ENCODE measurements at places on chromosomes 7 and 10.

DNA sequence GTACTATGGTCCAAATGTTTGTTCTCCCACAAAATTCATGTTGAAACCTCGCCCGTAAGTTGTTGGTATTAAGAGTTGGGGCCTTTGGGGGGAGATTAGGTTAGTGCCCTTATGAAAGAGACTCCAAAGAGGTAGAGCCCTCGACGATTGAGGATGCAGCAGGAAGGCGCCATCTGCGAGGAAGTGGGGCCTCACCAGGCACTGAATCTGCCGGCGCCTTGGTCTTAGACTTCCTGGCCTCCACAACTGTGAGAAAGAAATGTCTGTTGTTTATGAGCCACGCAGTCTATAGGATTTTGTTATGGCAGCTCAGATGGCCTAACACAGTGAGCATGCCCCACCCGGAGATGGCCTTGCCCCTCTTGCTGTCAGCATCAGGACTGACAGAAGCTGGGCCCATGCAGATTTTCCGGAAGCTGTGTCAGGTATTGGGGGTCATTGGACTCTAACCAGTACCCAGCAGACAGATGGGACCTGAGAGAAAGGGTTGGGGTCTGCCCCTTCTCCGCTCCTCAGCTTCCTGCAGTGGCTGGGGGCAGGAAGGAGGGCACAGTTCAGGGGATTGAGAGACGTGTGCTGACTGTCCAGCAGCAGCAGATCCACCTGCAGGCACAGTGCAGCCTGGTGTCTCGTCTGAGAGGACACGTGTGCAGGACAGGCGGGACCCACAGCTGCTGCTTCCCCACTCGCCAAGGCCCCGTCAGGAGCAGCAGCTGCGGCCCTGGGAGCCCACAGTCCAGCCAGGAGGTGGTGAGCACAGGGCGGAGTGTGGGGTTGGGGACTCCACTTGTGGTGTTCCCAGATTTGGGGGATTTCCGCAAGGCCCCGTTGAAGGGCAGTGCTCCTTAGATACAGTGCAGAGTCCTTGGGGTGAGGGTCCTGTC is 47.8 kb downstream of the MGMT start:
- DNase-seq = no peak

DNA sequence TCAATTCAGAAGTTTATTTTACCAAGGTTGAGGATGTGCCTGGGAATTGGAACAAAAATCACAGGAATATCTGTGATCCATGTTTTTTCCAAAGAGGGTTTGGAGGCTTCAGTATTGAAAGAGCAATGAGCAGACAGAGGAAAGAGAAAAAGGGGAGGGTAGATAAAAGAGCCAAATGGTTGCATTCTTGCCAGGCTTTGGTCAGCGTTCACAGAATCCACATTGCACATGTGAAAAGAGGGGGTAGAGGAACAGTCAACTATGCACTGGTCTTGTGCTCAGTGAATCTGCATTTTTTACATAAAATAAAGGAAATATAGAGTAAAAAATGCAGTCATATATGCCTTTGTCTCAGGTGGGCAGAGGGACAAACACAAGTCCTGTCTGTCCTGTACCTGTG is 20.6 kb upstream of the ERCC6 start:
- no peak for DNase-seq

DNA sequence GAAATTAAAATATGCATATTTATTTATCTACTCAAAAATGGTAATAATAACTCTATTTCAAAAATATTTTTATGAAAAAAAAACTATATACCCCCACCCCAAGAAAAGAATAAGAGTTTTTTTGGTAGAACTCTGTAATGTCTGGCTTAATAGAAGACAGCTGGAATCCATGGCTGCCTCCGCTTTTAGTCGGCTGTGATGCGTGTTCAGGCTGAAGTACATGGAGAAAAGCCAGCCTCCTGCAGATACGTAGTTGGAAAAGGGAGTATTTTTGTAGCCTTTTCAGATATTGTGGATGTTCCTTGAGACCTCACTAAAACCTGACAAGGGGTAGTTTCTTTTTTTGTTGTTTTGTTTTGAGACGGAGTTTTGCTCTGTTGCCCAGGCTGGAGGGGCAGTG is 10.0 kb downstream of the FOXK1 start:
- DNase-seq = no peak

DNA sequence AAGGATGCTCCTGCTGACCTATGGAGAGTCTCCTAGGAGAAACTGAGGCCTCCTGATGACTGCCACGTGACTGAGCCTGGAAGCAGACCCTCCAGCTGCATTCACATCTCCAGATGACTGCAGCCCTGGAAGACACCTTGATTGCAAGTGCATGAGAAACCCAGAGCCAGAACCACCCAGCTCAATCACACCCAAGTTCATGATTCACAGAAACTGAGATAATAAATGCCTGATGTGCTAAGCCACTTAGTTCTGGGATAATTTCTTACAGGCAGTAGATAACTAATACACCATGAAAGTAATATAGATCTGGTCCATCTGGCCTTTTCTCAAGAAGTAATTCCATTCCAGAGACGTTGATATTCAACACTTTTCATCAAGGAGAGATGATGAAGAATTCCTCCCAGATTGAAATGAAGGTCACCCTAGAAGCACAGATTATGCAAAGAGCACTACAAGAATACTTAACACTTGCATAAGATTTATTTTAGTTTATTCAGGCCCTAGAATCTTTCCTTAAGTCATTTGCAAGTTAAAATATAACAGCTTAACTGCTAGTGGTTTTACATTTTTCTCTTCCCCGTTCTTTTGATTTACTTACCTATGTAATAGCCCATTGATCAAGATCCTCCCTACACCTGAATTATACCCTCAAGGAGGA is 208.2 kb upstream of the INHBA start:
- no peak for DNase-seq

DNA sequence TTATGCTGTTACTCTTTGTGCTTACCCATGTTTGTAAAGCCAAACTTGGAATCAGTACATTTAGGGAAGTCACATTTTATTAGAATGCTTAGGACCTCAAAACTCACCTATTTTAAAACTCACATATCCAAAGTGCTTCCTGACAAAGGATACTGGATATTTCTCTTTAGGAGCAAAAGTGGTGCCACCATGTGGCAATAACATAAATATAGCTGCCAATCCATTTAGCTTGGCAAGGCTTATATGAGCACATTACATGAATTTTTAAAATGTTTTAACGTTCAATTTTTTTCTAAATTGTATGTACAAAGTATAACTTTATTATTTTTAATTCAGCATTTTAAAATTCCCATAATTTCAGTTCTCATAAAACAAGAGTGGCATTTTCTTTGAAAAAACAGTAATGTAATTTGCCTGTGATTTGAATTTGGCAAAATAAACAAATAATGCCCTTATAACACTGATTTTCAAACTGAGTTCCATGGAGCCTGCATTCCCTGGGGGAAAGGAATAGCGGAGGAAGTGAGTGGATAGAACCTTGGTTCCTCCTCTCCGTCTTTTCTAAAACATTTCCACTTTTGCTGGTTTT is 75.4 kb downstream of the HDAC9 start:
- no peak for DNase-seq

- no peak for DNase-seq
Measured at GRCh38 chr10:10796061-10796773, 221.5 kb upstream of the CELF2 start.

DNA sequence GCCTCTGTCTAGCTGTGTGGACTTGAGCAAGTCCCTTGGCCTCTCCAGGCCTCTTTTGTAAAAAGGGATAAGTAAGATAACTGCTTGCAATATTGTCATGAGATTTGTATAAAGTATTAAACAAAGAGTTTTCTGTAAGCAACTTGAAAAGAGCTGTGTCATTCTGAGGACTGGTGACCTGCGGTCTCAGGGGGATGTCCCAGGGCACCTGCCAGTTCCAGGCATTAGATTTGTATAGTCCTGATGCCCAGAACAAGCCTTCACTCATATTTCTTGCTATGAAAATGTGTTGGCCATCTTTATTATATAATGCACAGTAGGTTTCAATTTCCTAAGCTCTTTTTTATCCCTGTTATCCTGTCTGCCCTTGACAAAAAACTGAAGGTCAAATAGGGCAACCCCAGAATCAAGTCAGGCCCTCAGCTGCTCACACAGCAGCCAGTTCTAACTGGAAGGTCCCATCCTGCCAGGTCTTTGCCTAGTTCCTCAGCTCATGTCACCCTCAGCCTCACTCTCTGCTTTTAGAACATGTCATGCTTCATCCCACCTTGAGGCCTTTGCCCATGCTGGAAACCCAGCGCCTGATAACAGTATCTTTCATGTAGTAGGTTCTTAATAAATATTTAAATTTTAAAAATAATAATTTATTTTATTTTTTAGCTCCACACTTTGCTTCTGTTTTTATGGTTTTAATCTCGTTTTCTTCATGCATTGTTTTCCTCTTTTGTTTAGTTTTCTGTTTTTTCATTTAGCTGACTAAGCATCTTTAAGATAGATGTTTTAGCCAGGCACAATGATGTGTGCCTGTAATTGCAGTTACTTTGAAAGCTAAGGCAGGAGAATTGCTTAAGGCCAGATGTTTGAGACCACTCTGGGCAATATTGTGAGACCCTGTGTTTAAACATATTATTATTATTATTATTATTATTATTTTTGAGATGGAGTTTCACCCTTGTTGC is 87.5 kb upstream of the ZNF92 start:
- no peak for DNase-seq

GRCh38 chr10:47206449-47207280 is 93.3 kb upstream of the GDF10 start:
- DNase-seq = no peak

GRCh38 chr7:74722153-74722552 is 51.7 kb upstream of the NCF1 start:
- no peak for DNase-seq

DNA sequence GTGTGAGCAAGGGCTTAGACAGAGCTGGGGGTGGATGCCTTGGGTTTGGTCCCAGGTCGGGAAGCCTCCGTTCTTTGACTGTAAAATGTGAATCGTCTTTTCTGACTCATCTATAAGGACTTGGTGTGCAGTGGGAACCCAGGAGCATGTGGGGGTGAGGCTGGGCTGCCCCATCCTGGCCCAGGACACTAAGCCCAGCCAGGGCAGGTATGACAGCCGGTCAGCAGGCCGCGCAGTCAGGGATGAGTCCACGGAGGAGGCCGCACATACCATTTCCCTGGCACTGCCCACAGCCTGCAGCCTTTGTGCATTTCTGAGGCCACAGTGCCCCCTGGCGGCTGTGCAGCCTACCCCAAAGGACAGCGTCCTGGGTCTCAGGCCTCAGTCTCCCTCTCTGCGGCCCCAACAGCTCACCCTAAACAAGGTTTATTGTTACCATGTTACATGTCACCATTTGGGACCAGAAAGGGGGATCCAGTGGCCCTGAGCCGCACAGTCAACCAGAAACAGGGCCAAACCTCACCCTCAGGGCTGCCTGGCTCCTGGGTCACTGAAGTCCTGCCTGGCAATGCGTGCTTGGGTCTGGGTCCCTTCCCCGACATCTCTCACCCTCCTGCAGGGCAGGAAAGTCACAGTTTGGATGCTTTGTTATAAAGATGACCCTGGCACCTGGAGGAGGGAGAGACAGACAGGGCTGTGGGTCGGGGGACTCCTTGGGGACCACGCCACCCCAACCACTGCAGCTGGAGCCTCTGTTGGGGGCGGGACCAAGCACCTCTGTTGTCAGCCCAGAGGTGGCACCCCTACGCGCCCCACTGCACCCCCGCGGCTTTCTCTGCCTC is 14.4 kb upstream of the SH2B2 start:
- peak; percentile 78 for DNase-seq

DNA sequence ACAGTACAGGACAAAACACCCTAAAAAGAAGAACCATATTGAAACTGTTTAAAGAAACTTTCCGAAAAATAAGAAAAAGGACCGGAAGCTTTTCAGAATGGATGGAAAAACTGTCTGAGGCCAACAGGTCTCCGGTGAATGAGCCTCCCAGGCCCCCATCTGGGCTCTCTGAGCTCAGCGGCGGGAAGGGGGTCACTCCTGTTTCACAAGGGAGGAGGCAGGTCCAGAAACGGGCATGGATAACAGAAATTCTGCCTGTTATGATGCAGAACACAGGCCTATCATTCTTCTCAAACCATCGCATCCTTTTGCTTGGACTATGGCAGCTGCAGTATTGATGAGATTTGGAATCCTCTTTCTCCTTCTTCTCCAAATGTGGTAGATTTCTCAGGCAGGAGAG is 58.9 kb upstream of the SHH start:
- no peak for DNase-seq

DNA sequence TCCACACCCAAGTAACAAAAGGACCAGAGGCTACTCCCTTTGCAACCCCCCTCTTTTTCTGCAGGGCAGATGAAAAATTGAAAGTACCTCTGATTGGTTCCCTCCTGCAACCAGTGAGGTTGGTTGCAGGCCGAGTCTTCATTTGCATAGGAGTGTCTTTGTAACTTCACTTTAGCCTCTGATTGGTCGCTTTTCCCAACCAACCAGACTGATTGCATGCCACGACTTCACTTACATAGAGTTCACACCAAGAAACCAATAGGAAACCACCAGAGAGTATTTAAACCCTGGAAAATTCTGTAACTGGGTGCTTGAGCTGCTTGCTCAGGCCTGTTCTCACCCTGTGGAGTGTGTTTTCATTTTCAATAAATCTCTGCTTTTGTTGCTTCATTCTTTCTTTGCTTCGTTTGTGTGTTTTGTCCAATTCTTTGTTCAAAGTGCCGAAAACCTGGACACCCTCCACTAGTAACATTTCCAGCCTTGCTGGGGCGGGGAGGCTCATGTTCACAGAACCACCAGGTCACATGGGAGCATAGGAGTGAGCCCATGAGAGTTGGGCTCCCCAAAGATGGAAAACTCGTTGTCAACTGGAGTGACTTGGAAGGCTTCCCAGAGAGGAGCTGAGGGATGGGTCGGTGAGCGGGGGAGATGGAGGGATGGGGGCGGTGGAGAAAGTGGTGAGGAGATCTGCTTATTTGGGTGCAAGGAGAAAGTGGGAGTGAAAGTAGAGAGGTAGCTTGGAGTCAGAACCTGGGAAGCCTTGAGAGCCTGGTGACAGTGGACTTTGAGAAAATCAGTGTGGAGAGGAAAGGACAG is 223.6 kb downstream of the GFRA1 start:
- DNase-seq = no peak

- no peak for DNase-seq
Measured at GRCh38 chr10:42827201-42827600, 44.6 kb downstream of the BMS1 start.

DNA sequence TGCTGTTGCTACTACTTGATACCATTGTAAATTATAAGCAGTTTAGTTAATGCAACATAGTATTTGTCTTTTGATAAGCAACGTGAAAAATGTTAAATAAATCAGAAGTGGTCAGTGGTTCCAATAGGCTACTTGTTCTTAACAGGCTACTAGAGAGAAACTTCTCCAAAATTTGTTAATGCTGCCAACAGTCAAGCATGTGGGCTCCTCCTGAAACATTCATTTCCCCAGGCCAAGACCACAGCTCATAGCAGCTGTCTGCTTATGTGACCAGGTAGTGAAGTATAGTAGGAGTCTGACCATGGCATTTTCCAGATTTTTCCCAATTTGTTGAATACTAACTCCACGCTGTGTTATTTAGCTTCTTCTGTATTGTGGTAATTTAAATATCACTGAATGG is 81.0 kb downstream of the CYP51A1 start:
- DNase-seq = no peak

DNA sequence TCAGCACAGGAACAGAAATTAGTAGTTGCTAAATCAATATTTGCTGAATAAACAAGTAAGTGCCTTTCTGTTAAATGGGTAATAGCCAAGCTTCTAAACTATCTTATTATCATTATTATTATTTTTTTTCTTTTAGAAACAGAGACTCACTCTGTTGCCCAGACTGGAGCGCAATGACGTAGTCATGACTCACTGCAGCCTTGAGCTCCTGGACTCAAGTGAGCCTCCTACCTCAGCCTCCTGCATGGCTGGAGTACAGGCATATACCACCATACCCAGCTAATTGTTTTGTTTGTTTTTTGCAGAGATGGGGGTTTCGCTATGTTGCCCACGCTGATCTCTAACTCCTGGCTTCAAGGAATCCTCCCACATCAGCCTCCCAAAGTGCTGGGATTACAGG is 12.3 kb upstream of the ELN start:
- DNase-seq = no peak
